Left cardiac atrium (tissue), 4 donors: ENCODE measurements at places on chromosomes 13 and 19. TPM values are rescaled to one million over a fixed set of nuclear protein-coding genes. Genes with fewer than 3 reads are reported as not detected.

DNA sequence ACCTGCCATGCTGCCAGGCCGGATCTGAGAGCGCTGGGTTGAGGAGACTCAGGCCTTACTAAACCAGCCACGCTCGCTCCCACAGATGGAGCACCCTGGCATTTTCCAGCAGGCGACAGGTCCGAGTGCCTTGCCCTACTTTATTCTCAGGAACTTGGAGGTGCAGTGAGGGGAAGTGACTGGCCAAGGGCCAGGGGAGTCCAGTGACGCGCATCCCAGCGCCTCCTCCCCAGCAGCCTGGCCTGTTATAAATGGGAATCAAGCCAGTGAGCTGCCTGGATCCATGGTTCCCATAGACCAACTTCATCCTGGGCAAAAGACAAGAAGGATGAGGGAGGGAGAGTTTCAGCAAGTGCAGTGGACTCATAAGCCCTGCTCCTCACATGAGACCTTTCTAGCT, 35.5 kb downstream of the TMED1 start:
- DNase-seq, result peak; percentile 62

GRCh38 chr13:97743938-97744337, 209.5 kb upstream of the IPO5 start:
- DNase-seq, result no peak

GRCh38 chr19:49189259-49189658, 31.7 kb downstream of the TRPM4 start:
- DNase-seq, result no peak

DNA sequence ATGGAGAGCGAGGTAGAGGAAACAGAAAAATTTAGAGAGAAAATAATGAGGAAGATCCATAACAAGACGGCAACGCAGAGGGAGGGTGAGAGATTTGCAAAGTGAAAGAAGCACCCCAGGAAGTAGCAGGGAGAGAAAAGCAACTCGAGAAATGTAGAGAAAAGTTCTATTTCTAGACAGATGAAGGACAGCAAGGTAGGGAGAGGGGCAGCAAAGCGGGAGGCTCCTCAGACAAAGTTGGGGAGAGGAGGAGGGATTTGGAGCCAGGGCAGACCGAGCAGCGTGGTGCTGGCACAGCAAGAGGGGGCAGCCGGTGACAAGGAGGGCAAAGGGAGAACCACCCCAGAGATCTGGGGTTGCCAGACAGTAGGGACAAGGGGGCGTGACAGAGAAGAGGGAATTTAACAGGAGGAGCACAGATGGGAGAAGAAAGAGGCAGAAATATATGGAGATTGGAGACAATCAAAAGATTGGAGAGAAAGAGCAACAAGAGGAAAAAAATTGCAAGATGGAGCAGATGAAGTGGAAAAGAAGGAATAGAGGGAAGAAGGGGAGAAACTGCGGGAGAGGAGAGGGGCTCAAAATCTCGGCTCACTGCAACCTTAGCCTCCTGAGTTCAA, 989 bp downstream of the ZNF766 start:
- DNase-seq, result peak; percentile 27

GRCh38 chr13:48094404-48094780, 512 bp downstream of the MED4 start:
- no peak for DNase-seq

- DNase-seq, result no peak
Observed at GRCh38 chr19:36379510-36379819, 464 bp upstream of the ZFP14 start.

GRCh38 chr13:61417086-61417570, 1.5 kb upstream of the PCDH20 start:
- no peak for DNase-seq

DNA sequence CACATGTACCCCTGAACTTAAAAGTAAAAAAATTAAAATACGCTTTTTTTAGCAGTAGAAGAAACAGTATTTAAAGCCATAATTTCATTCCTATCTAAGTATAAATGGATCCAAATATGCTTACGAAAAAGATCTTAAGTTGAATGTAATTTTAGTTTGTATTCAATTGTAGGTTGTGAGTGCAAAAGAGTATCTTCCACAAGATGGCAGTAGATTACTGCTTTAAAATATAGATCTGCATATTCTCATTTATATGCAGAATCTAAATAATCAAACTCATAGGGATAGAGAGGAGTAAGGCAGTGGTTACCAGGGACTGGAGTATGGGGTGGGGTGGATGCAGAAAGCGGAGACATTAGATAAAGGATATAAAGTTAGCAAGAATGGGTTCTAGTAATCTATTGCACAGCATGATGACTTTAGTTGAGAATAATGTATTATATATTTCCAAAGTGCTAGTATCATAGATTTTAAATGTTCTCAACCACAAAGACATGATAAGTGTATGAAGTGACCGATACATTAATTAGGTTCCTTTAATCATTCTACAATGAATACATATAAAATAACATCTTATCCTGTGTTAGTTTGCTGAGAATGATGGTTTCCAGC, 14.2 kb downstream of the OR7A17 start:
- DNase-seq, result no peak

- no peak for DNase-seq
Observed at GRCh38 chr13:48816700-48817099, 159.0 kb upstream of the FNDC3A start.

GRCh38 chr19:10603873-10604459, 16.9 kb upstream of the AP1M2 start:
- no peak for DNase-seq

B3GNT8 gene
- 1.4 TPM for total RNA-seq

IGFL3 gene
- not detected for total RNA-seq

RNF225 gene
- total RNA-seq, result not detected

ZNF274 gene
- 20.9 TPM for total RNA-seq

CEACAM7 gene
- not detected for total RNA-seq

LILRA1 gene
- 0.86 TPM for total RNA-seq

NUMBL gene
- total RNA-seq, result 17.6 TPM

MYCBP2 gene
- total RNA-seq, result 99.5 TPM
